ENCODE measurements at places on chromosomes 16 and 17. TPM values are rescaled to one million over a fixed set of nuclear protein-coding genes. Genes with fewer than 3 reads are reported as not detected.

Gene NAT9
- total RNA-seq: 45.5 TPM

Gene TAC4
- total RNA-seq: not detected

Gene COPRS
- total RNA-seq: 119 TPM

Gene IST1
- total RNA-seq: 158 TPM

Gene ITGAD
- total RNA-seq: not detected

Gene ATAD5
- total RNA-seq: 6.0 TPM

Gene CORO6
- 3.5 TPM for total RNA-seq

Gene KRTAP1-5
- not detected for total RNA-seq

Gene POLR2A
- total RNA-seq: 95.3 TPM

Gene CCL11
- not detected for total RNA-seq

Gene KRTAP3-1
- not detected for total RNA-seq

Gene C17orf100
- 3.0 TPM for total RNA-seq

Gene CHST5
- total RNA-seq: 0.11 TPM

Gene CDH5
- total RNA-seq: 0.22 TPM

Gene HMOX2
- total RNA-seq: 71.9 TPM

Gene DDX42
- 102 TPM for total RNA-seq

Gene PHAF1
- 25.5 TPM for total RNA-seq

Gene CA7
- not detected for total RNA-seq

Gene GNGT2
- total RNA-seq: 0.72 TPM

Gene PRKCB
- total RNA-seq: 0.22 TPM

Gene NPIPA5
- total RNA-seq: 4.8 TPM

Gene RAC3
- total RNA-seq: 37.7 TPM

Gene TBC1D3
- not detected for total RNA-seq

Gene C16orf87
- 7.0 TPM for total RNA-seq

Gene SLC6A2
- total RNA-seq: 0.07 TPM

Gene KRTAP4-4
- total RNA-seq: not detected

Gene RASD1
- total RNA-seq: 6.2 TPM

Gene GRAPL
- total RNA-seq: 0.13 TPM

Gene JPH3
- total RNA-seq: 1.7 TPM

Gene CCDC200
- 0.14 TPM for total RNA-seq

Gene MMP25
- total RNA-seq: 1.4 TPM
